T-helper 9 cell (primary cell): ENCODE measurements at places on chromosomes 6 and 20.

- no peak for DNase-seq
These were observed 77.6 kb downstream of the TPBG start for GRCh38 chr6:82441047-82441855.

GRCh38 chr20:23232219-23232581, 118.4 kb upstream of the NXT1 start:
- DNase-seq: no peak

- DNase-seq: no peak
These were observed 270.7 kb downstream of the SLC35F1 start for GRCh38 chr6:118177720-118178119.

- DNase-seq: no peak
These were observed 41.5 kb downstream of the SLC22A2 start for GRCh38 chr6:160217073-160217472.

DNA sequence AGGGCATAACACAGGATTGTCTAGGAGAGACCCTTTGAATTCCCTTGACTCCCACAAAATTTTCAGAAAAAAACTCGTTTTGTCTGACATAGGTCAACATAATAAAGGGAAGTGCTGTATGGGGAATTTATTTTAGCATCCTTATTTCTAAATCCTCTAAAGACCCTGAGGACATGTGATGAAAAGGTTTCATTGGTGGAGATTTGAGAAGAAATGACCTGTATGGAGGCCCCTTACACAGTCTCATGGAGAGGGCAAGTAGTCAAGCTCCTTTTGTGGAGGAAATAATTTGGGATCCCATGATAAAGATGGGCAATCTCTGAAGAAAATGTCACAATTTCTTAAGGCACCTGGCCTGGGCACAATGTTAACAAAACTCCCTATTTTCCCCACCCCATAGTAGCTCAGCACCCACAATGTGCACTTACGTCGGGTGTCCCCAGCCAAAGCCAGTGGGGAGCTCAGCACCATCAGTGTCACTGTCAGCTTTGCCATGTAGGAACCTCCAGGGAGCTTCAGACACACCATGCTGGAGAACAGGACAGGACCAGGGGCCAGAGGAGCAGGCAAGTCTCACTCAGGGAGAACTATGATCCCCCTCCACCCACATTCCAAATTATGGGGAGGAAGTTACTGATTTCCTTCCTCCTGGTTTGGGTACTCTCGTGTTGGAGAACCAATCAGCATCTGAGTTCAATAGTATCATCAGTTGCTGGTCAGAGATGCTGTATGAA, at the start of gene HLA-DRB5:
TSS of gene HLA-DRB5 (minus strand) at position 591 of the 734 bp plus-strand sequence. CDS start at position 528, 63 bp downstream.
- DNase-seq: peak; percentile 2

DNA sequence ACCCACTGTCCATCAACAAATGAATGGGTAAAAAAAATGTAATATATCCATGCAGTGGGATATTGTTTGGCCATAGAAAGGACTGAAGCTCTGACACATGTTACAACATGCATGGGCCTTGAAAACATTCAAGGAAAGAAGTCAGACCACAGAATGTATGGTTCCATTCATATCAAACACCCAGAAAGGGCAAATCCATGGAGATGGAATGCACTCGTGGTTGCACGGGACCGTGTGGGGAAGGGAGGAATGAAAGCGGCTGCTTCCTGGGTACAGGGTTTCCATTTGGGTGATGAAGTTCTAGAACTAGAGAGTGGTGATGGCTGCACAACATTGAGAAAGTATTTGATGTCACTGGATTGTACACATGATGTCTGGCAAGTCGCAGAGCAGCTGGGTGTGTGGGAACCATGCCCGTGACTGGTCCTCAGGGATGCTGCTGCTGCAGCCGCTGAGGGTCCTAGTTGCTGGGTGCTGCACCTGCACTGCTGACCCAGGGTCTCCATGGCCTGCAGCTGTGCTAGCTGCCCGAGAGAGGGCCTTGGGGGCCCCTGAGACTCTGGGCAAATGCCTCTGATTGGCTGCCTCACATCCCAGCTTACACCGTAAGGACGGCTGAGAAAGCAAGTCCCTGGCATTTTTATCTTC, 220.3 kb downstream of the NRN1 start:
- DNase-seq: no peak

DNA sequence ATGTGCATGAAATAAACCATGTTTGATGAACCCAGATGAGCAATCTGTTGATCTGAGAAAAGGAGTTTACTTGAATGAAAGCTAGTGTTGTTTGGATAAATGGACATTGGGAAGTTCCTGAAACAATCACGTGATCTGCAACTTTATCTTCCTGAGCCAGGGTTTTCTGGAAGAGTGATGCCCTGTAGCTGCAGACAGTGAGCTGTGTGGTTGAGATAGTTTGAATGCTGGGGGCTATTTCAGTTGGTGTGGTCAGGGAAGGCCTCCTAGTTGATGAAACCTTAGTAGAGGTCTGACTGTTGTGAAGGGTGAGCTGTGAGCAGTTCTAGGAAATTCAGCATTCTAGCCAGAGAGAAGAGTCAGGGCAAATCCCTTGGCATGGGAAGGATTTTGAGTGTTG, 643.7 kb downstream of the UTRN start:
- no peak for DNase-seq

GRCh38 chr6:12238219-12238618, 51.9 kb upstream of the EDN1 start:
- DNase-seq: no peak

DNA sequence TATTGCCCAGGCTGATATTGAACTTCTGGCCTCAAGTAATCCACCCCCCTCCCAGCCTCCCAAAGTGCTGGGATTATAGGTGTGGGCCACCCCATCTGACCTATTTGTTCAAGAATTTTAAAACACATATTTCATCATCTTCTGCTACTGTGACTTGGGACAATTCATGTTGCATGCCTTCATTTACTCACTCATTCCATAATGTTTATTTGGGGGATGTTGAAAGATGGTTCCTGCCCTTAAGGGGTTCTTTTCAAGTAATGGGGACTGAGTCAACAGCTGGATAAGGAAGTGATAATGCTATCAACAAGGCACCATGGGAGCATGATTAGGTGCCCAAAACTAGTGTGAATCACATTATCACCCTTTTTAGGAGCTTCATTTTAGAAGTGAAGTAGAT, 62.0 kb downstream of the CRYBG1 start:
- DNase-seq: no peak

GRCh38 chr6:45920819-45921511, 94.7 kb downstream of the CLIC5 start:
- DNase-seq: no peak

DNA sequence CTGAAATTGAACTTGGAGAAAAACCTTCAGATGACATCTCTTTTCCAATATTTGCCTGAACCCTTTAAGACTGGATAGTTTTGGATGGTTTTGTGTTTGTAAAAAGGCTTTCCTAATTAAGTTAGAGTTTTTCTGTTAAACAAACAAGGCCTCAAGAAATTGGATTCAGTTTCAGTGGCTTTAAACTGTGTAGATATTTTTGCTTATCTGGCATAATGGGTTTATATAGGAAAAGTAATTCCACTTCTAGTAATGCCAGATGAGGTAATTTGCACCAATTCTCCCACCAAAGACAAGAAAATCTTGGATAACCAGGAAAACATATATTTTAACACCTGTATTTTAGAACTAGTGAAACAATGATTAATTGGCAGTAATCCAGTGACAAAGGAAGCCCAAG, 12.0 kb upstream of the TRDN start:
- DNase-seq: no peak

- no peak for DNase-seq
These were observed 80.7 kb upstream of the CLDN20 start for GRCh38 chr6:155183095-155183494.

DNA sequence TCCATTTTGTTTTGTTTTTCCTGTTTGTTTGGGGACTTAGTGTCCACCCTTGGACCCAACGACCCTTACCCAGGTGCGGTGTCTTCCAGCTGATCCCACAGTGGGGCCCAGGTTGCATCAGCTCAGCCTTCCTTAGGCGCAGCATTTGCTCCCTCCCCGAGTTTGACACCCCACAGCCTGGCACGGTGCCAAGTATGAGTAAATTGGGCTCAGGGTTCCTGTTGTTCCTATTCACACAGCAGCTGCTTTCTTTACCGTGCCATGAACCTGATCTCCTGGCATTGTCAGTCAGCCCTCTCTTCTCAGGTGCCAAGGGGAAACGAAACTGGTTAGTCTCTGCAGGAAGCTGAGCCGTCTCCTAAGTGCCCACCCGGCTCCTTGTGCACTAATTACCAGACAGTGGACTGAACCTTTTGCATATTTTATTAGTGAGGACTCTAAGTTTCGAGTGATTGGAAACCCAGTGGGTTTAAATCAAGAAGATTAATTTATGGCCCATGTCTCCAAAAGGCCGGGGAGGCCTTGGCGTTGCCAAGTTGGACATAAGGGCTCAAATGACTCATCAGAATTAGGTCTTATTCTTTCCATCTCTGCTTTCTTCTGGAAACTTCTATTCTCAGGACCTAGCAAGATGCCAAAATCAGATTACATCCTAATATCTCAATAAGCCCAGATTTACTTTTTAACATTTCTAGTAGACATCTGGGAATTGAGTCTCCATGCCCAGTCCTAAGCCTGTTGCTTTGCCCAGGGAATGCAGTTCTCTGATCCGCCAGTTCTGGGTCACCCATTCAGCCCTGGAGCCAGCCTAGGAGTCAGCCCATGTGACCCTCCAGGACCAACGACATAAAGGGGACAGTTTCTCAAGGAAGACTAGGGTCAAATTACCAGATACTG, 68.8 kb downstream of the TSHZ2 start:
- DNase-seq: no peak

- no peak for DNase-seq
These were observed 27.4 kb downstream of the MRS2 start for GRCh38 chr6:24430086-24430485.

DNA sequence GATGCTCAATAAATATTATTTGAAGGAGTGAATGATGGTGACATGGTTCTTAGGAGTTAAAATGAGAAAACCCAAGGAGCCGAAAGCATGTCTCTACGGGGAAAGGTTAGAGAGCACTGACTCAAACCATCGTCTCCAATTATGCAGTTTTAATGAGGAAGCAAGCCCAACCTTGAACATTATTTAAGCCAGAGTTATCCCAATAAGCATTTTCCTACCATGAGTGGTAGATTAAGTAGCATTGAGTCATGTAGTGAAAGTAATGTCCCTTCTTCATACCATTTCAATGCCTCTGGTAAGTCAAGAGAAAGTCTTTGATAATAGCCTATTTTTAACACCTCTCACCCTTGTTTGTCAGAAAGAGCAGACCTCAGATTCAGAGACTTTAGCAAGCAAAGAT, 13.5 kb downstream of the TSHZ2 start:
- DNase-seq: no peak

DNA sequence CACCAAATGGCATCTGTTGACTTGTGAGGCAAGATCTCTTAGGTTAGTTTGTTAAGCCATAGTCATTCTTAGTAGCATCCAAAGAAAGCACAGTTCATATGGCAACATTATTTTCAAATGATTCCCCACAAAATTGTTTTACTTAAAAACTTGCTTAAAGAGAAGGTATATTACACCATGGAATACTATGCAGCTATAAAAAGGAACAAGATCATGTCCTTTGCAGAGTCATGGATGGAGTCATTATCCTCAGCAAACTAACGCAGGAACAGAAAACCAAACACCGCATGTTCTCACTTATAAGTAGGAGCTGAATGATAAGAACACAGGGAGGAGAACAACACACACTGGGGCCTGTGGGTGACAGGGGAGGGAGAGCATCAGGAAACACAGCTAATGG, 10.9 kb upstream of the DSE start:
- DNase-seq: no peak

DNA sequence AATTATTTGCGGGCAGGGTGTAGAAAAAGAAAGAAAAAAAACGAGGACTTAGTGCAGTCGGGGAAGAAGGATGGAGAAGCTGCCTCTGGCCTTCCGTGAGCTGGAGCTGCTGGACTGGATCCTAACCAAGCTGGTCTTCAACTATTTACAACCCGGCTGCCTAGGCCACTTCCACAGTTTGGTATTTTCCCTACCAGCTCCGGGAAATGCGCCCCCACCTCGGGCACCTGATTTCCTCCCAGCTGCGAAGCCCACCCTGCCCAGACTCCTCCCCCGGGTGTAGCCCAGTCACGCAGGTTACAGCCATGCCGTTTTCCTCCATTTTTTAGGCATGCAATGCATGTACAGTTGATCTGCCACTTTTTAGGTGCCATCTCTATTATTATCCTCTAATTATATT, 21.2 kb downstream of the THEMIS start:
- no peak for DNase-seq

- no peak for DNase-seq
These were observed 3.7 kb downstream of the AK9 start for GRCh38 chr6:109687271-109687761.

DNA sequence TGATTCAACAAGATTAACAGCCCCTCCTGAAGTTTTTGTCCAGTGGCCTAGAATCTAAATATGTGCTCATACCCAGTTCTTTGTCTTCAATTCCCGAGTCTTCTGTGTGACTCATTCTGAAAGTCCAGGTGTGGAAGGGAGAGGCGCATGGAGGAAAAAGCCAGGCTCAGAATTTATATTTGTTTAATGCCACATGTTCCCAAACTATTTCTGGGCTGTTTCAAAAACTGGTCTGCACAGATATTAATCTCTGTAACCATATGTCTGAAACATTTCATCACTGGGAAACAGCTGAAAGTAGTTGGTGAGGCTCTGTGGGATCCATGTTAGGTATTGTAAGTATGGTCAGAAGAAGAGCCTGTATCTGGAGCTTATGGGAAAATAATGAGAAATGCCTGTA, 266.0 kb downstream of the PAX1 start:
- DNase-seq: no peak

GRCh38 chr6:34791701-34792604, at the start of gene BLTP3A:
Gene BLTP3A (plus strand): TSS chr6:34792083. CDS start chr6:34792251, 168 bp downstream.
- peak; percentile 53 for DNase-seq

DNA sequence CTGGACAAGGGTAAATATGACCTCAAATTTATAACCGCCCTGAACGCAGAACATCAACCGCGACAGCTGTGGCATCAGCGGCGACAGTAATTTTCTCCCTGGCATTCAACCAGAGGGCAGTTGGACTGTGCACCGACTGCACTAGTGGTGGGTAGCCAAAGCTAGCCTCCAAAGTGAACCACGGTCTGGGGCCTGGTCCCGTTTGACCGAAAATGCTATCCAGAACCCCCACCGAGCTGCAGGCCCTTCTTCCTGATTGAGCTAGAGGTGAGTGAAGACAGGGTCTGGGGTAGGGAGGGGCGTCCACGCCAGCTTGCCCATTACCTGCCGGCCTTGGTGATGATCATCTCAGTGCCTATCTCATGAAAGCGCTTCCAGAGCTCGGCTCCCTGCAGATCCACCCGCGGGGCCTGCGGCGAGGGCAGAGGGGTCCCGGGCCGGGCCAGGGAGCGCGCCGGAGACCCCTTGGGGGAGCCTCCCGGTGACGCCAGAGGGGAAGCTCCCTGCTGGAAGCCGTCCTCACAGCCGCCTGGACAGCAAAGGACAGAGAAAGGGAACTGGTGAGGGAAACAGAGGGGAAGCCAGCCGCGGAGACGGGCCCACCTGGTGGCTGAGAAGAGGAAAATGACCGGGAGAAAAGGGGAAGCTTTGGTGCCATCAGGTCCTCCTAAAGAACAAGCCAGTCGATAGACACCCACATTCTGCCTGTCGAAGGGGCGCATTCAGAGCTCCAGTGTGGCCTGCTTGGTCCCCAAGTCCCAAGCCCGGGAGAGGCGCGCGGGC, 2.0 kb downstream of the TBX18 start:
- DNase-seq: no peak

GRCh38 chr6:73566954-73567591, 46.2 kb upstream of the EEF1A1 start:
- DNase-seq: no peak
